ENCODE measurements at places on chromosomes 12 and 14.

GRCh38 chr14:57760896-57761295 is 105.0 kb downstream of the SLC35F4 start:
- DNase-seq, result no peak

DNA sequence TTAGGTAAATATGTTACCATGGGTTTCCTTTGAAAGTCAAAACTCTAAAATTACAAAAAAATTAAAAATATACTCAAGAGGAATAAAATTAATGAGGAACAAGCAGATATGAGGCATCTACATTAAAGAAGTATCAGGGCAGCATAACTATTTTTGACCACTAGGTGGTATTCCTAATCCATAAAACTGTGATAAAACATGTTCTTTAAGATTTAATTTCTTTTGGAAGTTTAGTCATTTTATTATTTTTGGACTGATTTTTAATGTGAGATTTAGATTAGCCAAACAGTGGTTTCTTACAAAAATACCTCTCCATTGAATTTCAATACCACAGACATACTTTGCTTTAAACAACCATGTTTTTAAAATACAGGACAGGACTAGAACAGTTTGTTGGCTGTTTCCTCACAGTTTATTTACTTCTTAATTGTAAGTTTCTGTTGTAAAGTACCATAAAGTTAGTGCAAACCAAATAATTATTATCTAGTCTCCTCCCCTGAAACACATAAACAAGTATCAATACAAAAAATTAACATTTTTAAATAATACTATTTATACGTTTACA is 49.8 kb downstream of the NTS start:
- no peak for DNase-seq

GRCh38 chr12:130956009-130956408 is 2.3 kb downstream of the ADGRD1 start:
- DNase-seq, result no peak

DNA sequence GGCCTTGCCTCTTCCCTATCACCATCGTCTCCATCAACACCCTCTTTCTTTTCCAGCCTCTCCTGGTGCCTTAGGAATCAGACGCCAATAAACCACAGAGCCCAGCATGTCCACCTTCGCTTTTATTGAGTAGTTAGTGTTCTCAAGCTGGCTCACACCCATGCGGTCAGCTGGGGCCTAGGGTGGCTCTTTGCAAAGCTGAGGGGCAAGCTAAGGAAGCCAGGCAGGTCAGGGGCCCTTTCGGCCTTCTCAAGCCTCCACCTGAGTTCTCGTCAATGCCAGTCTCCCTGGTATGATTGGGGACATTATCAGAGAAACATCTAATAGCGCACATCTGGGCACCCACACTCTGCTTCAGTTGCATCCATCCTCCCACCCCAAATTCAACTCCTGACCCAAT is 737 bp upstream of the TEX52 start:
- DNase-seq, result no peak

DNA sequence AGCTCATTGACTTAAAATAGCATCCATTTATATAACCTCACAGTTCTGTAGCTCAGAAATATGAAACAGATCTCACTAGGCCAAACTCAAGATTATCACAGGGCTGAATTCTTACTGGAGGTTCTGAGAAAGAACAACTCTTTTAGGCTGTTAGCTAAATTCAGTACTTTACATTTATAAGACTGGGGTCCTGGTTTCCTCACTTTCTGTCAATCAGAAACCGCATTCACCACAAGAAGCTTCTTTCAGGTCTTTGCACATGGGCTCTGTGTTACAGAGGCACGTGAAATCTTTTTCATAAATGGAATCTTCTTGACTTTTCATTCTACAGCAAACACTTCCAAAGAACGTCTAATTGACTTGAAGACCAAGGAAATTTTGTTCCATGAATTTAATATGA is 876.3 kb upstream of the FOXG1 start:
- DNase-seq, result no peak

- DNase-seq, result peak; percentile 12
Observed at GRCh38 chr12:5988659-5989116, 43.6 kb upstream of the ANO2 start.

Measured in stimulated activated CD4-positive, alpha-beta T cell treated with anti-CD3 and anti-CD28 coated beads, Interleukin-1b, Interleukin-23, amount 100 ng/mL, for 1 hour (primary cell).